ENCODE measurements at places on chromosomes 1 and 21.

DNA sequence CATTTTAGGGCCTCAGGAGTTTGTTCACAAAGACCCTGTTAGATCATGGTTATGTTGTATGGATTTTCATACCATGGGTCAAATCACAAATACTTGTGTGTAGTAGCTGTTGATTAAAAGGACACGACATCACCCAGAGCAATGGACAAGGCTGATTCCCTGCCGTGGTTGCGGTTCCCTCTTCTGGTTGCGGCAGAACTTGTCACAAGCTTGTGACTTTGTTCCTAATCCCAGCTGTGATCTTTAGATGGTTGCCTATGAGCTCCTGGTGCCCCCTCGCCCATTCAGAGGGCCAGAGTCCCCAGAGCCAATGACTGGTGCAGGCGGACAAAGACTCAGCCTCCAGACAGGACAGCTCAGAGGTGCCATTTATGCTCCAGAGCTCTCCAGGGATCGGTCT is 11.8 kb upstream of the SDHB start:
- H3K27me3 ChIP-seq, result no peaks in the 10 kb centered on the region
- no peaks in the 10 kb centered on the region for H3K36me3 ChIP-seq
- H3K4me1 ChIP-seq, result no peaks in the 10 kb centered on the region
- no peak overlapping the region for H3K4me3 ChIP-seq
- no peak for DNase-seq
- H3K27ac ChIP-seq, result no peak overlapping the region

DNA sequence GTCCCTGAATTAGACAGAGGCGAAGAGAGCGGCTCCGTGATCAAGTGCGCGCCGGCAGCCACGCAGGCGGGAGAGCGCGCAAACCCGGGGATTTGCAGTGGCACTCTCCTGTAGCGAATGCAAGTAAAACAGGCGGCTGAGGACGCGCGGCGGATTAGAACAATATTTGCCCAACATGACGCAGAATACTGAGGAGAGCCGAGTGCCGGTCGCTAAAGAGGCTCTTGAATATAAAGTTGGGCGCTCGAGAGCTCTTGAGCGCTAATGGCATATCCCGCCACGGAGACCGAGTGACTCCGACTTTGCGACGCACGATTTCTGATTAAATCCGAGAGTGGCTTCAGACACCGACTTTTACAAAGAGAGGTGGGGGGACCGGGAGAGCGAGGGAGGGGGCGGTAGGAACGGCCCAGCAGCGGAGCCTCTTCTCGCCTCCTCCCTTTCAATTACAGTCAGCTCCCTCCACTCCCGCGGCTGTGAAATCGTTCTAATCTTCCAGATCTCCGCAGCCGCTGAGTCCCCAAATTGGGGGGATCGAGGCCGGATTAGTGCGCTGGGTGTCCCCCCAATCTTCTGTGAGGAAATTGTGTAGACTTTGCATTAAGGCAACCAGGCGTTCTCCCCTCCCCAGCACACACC is 2.3 kb downstream of the PAX7 start:
- H3K27me3 ChIP-seq, result peaks cover 4% of the 10 kb centered on the region
- DNase-seq, result no peak
- H3K4me1 ChIP-seq, result no peaks in the 10 kb centered on the region
- H3K4me3 ChIP-seq, result no peak overlapping the region
- H3K27ac ChIP-seq, result no peak overlapping the region

DNA sequence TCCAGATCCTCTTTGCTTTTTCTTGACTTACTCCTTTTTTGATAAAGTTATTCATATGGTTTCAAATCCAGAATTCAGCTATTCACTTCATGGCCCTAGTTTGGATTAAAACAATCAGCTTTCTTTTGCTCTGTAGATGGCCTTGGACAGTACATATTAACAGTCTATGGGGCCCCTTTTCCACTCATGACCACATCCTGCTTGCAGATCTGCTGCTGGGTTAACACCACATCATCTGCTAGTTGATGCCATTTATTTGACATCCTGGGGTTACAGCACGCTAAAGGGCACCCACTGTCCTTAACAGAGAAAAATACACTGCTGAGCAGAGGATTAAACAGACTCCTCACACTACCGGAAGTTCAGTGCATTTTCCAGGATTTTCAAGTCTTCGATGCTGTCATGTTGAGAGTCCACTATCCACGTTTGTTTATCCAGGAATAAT is 941 bp upstream of the IFI16 start:
- peak overlapping the region; percentile 92 for H3K27ac ChIP-seq
- no peaks in the 10 kb centered on the region for H3K27me3 ChIP-seq
- no peaks in the 10 kb centered on the region for H3K4me1 ChIP-seq
- no peak for DNase-seq
- H3K4me3 ChIP-seq, result no peak overlapping the region

DNA sequence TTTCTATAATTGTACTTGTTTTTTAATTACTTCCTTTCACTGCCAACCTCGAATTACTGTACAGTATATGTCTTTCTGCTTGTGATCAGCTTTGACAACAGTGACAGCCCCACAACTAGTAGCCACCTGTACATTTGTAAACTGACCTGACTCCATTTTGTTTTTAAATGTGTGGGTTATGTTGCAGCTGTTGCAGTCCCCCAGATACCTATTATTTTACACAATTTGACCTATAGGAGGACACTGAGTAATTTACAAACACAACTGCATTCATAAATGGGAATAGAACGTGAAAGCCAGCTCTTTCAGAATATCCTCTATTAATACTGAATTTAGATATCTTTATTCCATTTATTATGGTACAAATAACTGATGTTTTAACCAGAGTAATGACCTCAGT is 2.5 kb upstream of the VAMP3 start:
- H3K27me3 ChIP-seq, result no peaks in the 10 kb centered on the region
- DNase-seq, result no peak
- peaks cover 15% of the 10 kb centered on the region for H3K4me1 ChIP-seq

DNA sequence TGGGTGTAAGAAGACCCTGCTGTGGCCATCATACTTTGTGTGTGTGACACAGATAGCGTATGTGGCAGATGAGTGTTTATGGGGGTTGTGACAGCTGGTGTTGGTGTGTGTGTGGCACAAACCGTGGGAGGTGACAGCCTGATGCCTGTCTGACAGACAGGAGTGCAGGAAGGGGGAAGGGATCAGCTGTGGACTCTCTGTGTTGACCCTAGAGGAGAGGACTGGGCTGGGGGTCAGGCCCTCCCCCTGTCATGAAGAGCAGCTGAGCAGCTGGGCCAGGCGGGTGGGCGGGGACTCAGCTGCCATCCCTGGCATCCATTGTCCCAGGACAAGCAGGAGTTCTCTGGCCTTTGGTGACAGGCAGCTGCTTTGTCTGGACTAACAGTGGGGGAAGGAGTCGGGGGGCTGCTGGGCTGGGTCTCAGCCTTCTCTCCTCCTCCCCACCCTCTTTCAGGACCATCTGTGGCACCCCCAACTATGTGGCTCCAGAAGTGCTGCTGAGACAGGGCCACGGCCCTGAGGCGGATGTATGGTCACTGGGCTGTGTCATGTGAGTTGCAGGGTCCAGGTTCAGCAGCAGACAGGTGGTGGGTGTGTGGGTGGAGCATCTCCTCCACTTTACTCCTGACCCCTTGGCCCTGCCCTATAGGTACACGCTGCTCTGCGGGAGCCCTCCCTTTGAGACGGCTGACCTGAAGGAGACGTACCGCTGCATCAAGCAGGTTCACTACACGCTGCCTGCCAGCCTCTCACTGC is 2.3 kb downstream of the PLK3 start:
- no peaks in the 10 kb centered on the region for H3K27me3 ChIP-seq
- H3K4me1 ChIP-seq, result peaks cover 11% of the 10 kb centered on the region
- H3K4me3 ChIP-seq, result peak overlapping the region; percentile 96
- peak; percentile 34 for DNase-seq
- H3K36me3 ChIP-seq, result no peaks in the 10 kb centered on the region
- H3K27ac ChIP-seq, result peak overlapping the region; percentile 84

- H3K4me3 ChIP-seq, result peak overlapping the region; percentile 17
- peaks cover 23% of the 10 kb centered on the region for H3K27me3 ChIP-seq
- no peak for DNase-seq
- H3K27ac ChIP-seq, result no peak overlapping the region
- H3K4me1 ChIP-seq, result no peaks in the 10 kb centered on the region
These were observed 2.0 kb upstream of the ZNF678 start for GRCh38 chr1:227561241-227561907.

- H3K36me3 ChIP-seq, result no peaks in the 10 kb centered on the region
- DNase-seq, result no peak
- H3K4me3 ChIP-seq, result no peak overlapping the region
- no peaks in the 10 kb centered on the region for H3K27me3 ChIP-seq
These were observed 5.9 kb downstream of the VSIG8 start for GRCh38 chr1:159856576-159856975.

- no peak overlapping the region for H3K4me3 ChIP-seq
- no peak for DNase-seq
- H3K4me1 ChIP-seq, result no peaks in the 10 kb centered on the region
- no peaks in the 10 kb centered on the region for H3K27me3 ChIP-seq
- no peaks in the 10 kb centered on the region for H3K36me3 ChIP-seq
These were observed 14.0 kb downstream of the KCNN3 start for GRCh38 chr1:154856049-154856448.

- H3K36me3 ChIP-seq, result no peaks in the 10 kb centered on the region
- DNase-seq, result no peak
- H3K4me3 ChIP-seq, result peak overlapping the region; percentile 91
- H3K27ac ChIP-seq, result no peak overlapping the region
These were observed 3.0 kb downstream of the CAMSAP2 start for GRCh38 chr1:200741551-200742207.
